ENCODE measurements at places on chromosomes 13 and 19. TPM values are rescaled to one million over a fixed set of nuclear protein-coding genes. Genes with fewer than 3 reads are reported as not detected.

- no peak for DNase-seq
These were observed 46.2 kb downstream of the CEBPG start for GRCh38 chr19:33419788-33420130.

NEK5 gene
- 0.14 TPM for total RNA-seq

CASP14 gene
- not detected for total RNA-seq

DNA sequence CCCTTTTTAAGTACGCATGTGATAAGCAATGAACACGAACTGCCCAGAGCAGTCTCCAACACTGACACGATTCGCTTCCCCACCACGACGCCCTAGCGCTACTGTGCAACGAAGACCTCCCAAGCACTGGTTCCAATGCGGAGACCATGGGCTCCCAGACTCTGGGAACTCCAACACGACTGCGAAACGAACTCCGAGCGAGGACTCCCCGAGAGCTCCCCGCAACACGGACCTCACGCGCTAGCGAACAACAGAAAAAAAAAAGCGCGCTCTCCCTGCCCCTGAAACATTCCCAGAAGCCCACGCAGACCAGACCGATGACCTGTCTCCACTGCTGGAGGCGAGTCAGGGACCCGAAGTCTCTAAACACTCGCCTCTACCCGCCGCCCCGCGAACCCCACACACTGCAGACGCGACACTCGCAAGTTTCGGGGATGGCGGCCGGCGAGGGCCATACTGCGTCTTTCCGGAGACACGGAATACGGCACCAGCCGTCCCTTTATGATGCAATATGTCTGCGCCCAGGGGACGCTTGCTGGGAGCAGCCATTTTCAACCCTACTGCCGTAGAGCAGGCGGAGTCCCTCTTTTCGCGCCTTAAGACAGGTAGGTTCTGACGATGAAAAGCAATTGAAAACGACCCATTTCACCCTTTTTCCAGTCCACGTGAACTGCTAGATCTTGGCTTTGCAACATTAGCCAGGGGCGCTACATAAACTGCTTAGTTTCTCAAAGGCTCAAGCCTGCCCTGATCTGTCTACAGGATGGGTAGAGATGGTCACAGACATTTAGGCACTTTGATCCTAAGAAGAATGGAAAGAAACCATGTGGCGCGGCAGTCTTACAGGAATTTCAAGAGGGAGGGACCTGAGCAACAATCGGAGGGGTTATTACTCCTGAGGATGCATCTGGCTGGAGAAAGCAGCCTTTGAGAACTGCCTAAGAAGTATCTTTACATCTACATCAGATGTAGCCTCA, at the start of gene ZNF577:
ZNF577 (minus strand) TSS at position 430 of the 977 bp plus-strand sequence. CDS start 7,569 bp downstream, outside the sequence.
- DNase-seq: peak; percentile 91

RXFP2 gene
- not detected for total RNA-seq
